Heart right ventricle (tissue), 16 donors: ENCODE measurements at places on chromosomes 2 and 18. TPM values are rescaled to one million over a fixed set of nuclear protein-coding genes. Genes with fewer than 3 reads are reported as not detected.
A peak's percentile ranks its signal among the peaks of the same experiment; 100 is the strongest.

GRCh38 chr18:46660957-46661749 is 4.1 kb upstream of the LOXHD1 start:
- no peak for DNase-seq

- no peak for DNase-seq
Measured at GRCh38 chr2:190137561-190137960, 75.0 kb upstream of the MSTN start.

DNA sequence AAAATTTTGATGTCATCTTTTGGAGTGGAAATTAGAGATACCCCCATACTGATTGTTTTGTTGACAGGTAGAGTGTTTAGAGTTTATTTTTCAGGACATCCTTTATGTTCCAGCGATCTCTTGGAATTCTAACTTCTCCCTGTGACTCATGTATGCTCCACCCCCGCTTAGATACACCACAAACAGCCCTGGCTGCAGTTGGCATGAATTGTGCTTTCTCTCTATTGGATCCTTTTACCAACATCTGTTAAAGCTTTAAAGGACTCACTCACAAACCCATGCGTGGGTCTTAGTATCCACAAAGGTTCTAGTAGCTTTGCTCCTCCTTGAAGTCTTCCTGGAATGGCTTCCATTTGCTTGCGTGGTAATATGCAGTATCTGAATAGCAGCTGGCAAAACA is 409.5 kb upstream of the POU3F3 start:
- no peak for DNase-seq

- DNase-seq: no peak
Measured at GRCh38 chr2:7352191-7352590, 435.0 kb downstream of the RNF144A start.

DNA sequence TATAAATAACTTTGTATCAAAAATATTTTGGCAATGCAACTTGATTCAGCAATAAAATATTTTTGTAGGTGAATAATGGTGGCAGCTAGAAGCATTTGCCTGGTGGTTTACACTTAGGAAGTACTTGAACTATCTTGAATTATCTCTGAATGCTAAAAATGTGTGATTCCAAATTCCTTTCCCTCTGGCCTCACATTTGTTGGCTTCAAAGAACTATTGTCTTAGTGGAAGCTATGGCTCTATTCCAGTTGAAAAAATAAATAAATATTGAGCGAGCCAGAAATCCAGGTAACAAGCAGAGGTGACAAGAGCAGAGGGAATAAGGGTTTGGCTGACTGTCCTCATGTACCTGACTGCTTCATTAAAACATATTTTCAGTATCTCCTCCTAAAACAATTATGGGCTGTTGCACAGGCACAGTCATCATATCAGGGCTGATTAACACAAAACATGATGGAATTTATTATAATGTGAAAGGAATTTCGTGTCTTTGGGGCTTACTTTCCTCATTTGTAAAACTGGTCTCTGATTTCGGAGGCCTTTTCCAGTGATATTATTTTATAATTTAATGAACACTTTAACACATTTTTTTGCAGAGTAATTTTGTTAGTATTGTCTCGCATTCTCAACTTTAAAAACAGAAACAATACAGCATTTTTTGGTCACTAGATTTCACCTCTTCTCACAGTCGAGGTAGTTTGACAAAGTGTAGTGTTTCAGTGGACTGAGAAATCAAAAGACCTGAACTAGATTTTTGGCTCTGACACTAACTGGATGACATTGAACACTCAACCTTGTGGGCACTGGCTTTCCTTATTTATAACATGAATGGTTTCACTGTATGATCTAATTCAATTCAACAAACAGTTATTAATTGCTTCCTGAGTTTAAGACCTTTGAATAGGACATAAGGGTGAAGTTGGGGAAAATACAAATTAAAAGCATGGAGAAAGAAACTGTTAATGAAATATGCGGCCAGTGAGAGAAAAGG is 7.8 kb upstream of the CAVIN2 start:
- DNase-seq: no peak

DNA sequence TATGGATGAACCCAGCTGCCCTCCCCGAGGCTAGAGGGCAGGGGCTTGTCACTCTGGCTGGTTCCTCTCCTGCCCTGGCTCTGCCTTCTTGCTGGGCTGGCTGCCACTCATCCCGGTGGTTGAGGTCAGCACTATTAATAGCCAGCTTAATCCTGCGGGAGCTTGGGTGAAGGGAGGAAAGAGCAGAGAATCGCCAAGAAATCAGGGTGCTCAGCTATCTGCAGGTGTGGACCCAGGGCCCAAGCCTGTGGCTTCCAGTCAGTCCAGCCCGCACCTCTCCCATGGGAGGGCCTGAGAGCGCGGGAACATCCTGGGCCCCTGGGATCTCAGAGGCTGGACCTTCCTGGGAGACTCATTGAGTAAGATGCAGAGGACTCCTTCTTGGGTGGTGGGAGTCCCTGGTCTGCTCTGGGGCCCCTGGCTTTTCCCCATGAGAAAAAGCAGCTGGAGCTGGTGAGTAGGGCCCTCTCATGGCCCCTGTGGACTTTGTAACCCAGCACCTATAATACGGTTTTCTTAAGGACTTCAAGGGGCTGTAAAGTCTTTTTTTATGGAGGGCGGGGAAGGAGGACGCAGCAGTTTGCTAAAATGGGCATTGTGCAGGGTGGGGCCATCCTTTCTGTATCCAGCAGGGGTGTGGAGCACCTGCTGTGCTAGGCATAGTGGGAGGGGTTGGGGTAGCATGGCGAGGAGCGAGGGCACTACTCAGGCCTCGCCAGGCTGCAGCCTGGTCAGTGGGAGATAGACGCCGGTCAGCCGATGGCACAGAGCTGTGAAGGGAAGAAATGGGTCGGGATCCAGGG is 27.4 kb upstream of the CNNM3 start:
- DNase-seq: peak; percentile 70

DNA sequence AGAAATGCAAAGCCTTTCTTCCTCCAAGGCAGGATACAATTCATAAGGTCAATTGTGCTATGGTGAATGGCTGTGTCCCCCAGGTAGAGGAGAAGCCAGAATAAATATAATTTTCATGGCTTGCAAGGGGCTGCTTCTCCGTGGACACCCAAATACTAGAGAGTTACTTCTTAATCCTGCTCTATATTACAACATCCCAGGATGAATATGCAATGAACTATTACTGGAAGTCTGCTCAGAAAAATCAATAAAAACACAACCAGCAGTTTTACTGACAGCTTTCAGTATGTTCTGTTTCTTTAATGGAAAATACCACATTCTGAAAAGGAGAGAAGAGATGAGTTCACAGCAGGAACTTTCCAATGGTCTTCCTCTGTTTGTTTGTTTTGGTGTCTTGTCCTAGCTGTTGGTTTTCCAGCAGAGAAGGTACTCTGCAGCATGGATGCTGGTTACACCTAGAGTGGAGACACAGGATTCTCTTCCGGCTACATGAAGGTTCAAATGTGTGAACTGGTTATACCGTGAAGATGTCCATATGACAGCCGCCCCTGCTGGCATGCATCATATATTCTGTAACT is 213.0 kb downstream of the PID1 start:
- no peak for DNase-seq

- no peak for DNase-seq
Measured at GRCh38 chr18:59628995-59629394, 68.2 kb downstream of the CCBE1 start.

- no peak for DNase-seq
Measured at GRCh38 chr2:46310446-46310845, 13.2 kb downstream of the EPAS1 start.

MYO5B gene
- polyA plus RNA-seq: 0.58 TPM

MYOM1 gene
- 174 TPM for polyA plus RNA-seq

UPP2 gene
- polyA plus RNA-seq: not detected

CHRNG gene
- not detected for polyA plus RNA-seq
